ENCODE measurements at places on chromosomes 1 and 21.

DNA sequence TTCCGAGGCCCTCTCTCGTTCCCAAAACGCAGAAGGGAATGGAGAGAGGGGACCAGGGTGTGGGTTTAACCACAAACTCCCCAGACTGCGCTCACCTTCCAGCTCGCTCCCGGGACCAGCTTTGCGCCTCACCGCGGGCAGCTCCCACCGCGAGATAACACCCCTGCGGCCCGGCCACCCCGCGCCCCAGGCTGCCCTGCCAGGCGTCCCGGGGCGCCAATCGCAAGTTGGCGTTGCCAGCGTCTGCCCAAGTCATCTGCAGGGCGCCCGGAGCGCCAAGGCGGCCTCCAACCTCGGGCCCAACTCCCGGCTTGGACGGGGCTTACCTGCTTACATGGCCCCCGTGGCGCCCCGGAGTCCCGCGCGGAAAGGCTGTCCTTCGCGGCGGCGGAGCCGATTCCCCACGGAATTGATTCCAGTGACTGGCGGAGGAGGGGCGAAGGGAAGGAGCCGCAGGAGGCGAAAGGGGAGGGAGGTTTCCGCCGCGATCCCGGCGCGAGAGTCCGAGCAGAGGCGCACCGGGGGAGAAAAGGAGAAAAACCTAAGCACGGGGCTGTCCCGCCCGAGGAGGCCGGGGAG, 456 bp downstream of the PTPN14 start:
- DNase-seq = peak; percentile 64

- no peak for DNase-seq
Observed at GRCh38 chr1:245605480-245606156, 450.8 kb downstream of the KIF26B start.

DNA sequence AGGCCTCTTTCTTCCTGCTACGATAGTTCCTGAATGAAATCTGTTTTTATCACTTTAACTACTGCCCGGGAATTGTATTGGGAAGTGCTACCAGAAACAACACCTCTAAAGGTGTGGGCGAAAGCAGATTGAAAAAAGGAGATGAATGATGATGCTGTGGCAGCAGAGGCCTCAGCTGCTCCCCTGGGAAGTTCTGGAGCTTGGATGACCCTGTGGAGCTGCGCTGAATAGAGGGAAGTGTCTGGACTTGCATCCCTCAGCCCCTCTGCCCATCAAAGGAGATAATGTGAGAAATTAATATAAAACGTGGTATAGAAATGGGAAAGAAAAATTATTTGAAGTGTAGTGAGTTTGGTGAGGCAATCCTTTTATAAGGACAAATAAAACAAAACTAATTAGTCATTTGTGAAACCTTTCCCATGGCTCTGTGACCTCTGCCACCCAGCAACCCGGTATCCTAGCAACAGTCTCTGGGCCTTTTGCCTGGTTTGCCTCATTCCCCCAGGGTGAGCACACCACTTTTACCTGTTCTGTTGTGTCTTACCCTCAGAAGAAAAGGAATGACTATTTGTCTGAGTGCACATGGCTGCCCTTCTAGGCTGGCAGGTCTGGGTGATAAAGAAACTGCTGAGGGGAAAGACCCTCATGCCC, 21.3 kb downstream of the OVAAL start:
- DNase-seq = no peak

DNA sequence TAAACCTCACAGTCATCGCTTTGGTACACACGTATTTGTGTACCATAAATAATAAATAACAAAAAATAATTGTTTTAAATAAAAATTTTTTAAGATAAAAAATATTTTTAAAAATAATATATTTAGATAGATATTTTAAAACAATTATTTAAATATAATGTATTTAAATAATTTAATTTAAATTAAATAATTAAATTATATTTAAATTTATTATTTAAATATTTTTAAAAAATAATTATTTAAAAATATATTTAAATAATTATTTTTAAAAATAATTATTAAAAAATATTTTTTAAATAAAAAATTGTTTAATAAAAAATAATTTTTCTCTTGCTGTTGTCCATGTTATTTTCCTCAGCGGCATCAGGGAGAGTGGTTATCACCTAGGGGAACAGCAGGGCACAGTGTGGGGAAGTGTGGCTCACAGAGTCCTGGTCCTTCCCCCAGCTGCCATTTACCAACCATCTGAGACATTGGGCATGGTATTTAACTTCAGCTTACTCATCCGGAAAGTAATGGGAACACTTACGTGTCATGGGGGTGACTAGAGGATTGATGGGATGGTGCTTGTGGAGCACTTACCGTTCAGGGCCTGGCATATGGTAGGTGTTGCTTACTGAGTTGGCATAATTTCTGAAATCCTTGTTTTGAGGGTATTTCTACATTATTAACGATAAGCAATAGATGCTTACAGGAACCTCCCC, 92.9 kb upstream of the TSPAN2 start:
- no peak for DNase-seq

- DNase-seq = no peak
Observed at GRCh38 chr1:8169364-8170058, 143.4 kb upstream of the ERRFI1 start.

- no peak for DNase-seq
Observed at GRCh38 chr1:73832276-73833181, 365.4 kb downstream of the LRRIQ3 start.

GRCh38 chr1:151990058-151990855, 3.4 kb downstream of the S100A10 start:
- no peak for DNase-seq

DNA sequence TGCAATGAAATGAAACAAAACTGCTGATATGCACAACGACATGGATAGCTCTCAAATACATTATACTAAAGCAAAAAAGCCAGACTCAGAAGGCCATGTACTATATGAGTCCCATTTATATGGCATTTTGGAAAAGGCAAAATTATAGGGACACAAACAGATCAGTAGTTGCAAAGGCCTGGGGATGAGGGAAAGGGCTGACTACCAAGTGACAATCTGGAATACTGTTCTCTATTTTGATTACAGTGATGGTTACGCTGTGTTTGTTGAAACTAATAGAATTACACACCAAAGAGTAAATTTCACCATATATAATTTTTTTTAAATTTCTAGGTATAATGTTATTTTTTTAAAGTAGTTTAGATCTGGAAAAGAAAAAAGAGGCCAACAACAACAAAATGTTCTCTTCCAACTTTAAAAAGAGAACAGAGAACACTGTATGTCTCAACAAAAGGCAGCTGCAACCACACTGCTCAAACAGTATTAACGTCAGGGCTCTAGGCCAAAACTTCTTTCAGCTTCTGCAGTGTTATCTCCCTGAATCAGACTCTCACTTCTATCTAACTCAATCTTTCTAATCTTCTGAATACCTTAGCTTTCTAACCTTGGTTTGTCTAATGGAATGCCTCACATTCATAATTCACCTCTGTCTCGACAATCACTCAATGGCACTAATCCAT, 75.8 kb downstream of the FOXJ3 start:
- no peak for DNase-seq

- DNase-seq = no peak
Observed at GRCh38 chr1:206067486-206068227, 14.7 kb downstream of the RHEX start.

DNA sequence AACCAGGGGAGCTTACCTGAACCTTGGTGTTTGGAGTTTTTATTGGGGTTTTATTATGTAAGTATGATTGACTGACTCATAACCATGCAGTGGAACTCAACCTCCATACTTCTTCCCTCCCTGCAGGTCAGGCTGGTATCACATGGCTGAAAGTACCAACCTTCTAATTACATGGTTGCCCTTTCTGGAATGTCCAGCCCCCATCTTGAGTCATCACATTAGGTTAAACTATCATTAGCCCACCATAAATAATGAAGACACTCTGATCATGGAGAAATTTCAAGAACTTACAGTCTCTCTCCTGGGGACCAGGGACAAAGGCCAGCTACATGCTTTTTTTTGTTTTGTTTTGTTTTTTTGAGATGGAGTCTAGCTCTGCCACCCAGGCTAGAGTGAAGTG, 19.2 kb upstream of the DPH5 start:
- no peak for DNase-seq

All from psoas muscle (tissue), 8 donors.